ENCODE measurements at places on chromosomes 4 and X.

DNA sequence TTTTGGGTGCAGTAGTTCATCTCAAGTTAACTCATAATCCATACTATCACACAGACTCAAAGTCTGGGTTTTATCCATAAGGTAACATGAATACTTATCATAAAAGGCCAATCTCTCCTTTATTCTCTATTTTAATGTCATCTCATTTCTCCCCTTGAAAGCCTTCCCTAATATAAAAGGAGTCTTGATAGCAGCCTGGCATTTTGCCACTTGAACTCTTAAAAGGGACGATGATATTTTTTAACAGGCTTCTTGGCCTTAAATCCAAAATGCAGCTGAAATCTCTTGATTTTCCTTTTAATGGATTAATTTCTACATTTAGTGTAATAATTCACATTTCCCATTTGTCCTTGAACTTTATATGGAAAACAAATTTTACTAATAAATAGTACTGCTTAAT lies 8.4 kb upstream of the JCHAIN start:
- DNase-seq = no peak

DNA sequence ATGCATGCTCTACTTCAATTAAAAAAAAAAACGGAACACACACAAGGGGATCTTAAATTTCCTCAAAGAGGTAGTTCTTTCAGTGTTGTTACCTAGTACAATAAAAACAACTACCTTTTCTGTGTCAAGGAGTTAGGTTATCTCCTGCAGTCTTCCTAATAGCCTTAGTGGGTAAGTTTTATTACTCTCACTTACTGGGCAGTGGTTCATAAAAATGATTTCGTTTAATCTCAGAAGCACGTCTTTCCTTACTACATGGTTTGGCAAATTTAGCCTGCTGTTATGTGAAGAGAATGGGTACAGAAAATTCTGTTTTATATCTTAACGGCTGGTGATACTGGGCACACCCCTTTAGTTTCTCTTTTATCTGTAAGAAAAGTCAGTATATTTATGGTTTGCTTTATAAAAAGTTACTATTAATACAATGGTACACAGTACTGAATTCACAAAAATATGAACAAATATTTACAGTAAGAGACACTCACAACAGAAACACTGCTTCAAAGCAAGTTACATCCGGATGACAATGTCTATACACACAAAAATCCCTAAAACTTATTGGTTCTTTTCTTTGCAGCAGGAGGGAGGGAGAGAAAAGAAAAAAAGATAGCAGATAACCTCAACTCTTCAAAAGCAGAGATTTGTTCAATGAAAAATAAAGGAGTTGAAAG lies 8.8 kb downstream of the ADH5 start:
- no peak for DNase-seq

- DNase-seq = no peak
Measured at GRCh38 chr4:647481-647880, 22.1 kb downstream of the PDE6B start.

- DNase-seq = no peak
Measured at GRCh38 chrX:49082271-49082871, 2.7 kb upstream of the WDR45 start.

- no peak for DNase-seq
Measured at GRCh38 chr4:151238477-151238876, 38.5 kb upstream of the PRSS48 start.
